Cardiac atrium fibroblast (primary cell): ENCODE measurements at places on chromosomes 12 and 14. TPM values are rescaled to one million over a fixed set of nuclear protein-coding genes. Genes with fewer than 3 reads are reported as not detected.

Gene TSHR
- total RNA-seq, result not detected in 2 replicates

Gene CEBPE
- total RNA-seq, result not detected in 2 replicates

Gene RASSF9
- total RNA-seq, result 0.90 and 1.6 TPM in 2 replicates

Gene WNT1
- total RNA-seq, result not detected in 2 replicates

Gene ANO2
- total RNA-seq, result under 0.01 TPM in 1 of 2 replicates, not detected in the other

Gene TEAD4
- total RNA-seq, result 14.1 and 23.1 TPM in 2 replicates

Gene SLCO1C1
- total RNA-seq, result 0.18 and 0.32 TPM in 2 replicates

Gene PIGH
- total RNA-seq, result 24.6 and 24.9 TPM in 2 replicates

Gene CLEC14A
- 32.9 and 85.9 TPM in 2 replicates for total RNA-seq

Gene INHBC
- total RNA-seq, result not detected in 2 replicates

Gene CACNA1C
- total RNA-seq, result under 0.01 and 0.16 TPM in 2 replicates
